ENCODE measurements at places on chromosomes 4 and X. TPM values are rescaled to one million over a fixed set of nuclear protein-coding genes. Genes with fewer than 3 reads are reported as not detected.

The CHM gene
- 22.5 TPM for total RNA-seq

The COX7B2 gene
- not detected for total RNA-seq

DNA sequence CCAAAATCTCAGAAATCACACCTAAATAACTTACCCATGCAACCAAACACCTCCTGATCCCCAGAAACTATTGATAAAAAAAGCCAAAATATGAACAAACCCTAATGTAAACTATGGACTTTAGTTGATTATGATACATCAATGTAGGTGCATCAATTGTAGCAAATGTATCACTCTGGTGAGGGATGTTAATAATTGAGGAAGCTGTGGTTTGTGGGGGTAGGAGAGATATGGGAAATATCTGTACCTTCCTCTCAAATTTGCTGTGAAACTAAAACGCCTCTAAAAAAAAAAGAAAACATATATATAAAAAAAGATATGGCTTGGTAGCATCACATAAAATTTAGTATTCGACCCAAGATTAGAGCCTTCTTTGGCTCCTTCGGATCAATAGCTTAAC is 144.3 kb upstream of the CPEB2 start:
- DNase-seq: no peak

GRCh38 chr4:127737295-127737694 is 7.1 kb downstream of the SLC25A31 start:
- DNase-seq: no peak

DNA sequence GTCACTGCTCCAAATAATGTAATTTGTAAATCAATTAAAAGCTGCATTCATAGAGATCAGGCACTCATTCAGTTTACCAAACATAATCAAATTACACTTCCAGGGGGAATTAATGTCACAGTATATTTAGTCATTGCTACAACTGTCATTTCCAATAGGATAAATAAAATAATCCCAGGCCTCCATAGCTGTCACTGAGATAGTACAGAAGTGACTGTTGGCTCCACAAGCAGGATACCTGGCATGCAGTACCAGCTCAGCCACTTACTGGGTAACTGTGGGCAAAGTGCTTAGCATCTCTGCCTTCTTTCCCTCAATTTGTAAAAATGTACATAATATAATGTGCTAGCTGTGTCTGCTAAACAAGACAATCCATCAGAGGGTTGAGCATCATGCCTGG is 128.1 kb downstream of the CAMK2D start:
- no peak for DNase-seq

GRCh38 chrX:107600366-107600765 is 27.9 kb upstream of the PRPS1 start:
- no peak for DNase-seq

- no peak for DNase-seq
Observed at GRCh38 chr4:126766241-126766640, 866.5 kb upstream of the INTU start.

- no peak for DNase-seq
Observed at GRCh38 chrX:27444093-27444908, 18.8 kb downstream of the PPP4R3C start.

Measured in myocyte (in vitro differentiated cells).